Activated CD8-positive, alpha-beta memory T cell treated with anti-CD3 and anti-CD28 coated beads, Interleukin-2, amount 10 ng/mL, durations not matched to agents 7 days and 5 days (primary cell): ENCODE measurements at places on chromosomes 7 and 10. TPM values are rescaled to one million over a fixed set of nuclear protein-coding genes. Genes with fewer than 3 reads are reported as not detected.

DNA sequence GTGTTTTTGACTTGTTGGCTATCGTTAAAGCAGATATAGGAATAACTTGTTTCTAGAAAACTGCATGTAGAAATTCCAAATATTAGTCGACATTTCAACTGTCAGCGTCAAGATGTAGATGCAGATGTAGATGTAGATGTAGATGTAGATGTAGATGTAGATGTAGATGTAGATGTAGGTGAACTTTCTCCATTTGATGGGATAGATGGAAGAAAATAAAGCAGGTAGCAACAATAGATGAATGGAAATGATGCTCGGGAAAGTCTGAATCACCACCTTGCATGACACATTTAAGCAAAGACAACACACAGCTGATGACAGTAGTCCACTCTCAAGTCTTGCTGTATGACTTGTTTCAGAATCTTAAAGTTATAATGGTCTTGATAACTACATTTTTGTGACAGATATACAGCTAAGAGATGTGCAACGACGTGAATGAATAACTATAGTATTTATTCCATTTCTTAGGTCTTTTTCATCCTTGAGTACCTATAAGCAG, 53.5 kb downstream of the SND1 start:
- no peaks in the 10 kb centered on the region for H3K4me1 ChIP-seq
- no peak for DNase-seq
- no peaks in the 10 kb centered on the region for H3K27me3 ChIP-seq
- no peak overlapping the region for H3K4me3 ChIP-seq
- H3K27ac ChIP-seq, result no peak overlapping the region

TES gene
- total RNA-seq, result 98.5 TPM

DNA sequence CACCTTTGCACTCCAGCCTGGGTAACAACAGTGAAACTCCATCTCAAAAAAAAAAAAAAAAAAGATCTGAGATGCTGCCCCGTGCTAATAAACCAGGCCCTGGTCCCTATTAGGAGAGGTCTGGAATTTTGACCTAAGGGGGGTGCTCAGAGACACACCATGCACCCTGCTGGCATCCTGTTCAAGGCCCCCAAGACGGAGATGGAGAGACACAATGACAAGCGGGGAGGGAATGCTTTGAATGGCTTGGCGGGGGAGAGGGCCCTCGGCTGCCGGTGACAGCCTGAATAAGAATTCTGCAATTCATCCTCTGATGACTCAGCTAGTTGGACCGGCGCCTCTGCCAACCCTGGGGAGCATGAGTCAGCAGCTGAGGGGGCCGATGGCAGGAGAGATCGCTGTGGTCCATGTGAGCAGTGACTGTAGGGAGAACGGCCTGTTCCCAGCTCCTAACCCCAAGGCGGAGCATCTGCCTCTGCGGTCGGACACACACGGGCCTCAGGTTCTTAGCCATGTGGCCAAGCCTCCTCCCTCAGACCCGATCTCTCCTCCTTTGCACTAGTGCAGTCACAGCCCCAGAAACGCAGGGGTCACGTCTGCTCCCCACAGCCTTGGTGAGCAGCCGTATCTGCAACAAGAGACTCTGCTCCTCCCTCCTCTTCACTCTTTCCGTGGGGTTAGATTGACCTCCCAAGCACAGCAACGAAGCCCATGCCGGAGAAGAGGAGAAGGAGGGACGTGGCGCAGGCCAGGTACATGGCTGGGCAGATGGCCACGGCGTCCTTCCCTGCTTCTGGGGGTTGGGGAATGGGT, 14.9 kb downstream of the TRIM56 start:
- no peak overlapping the region for H3K4me3 ChIP-seq
- H3K27me3 ChIP-seq, result peaks cover 31% of the 10 kb centered on the region
- H3K36me3 ChIP-seq, result no peaks in the 10 kb centered on the region
- H3K27ac ChIP-seq, result no peak overlapping the region

EPO gene
- total RNA-seq, result not detected

DNA sequence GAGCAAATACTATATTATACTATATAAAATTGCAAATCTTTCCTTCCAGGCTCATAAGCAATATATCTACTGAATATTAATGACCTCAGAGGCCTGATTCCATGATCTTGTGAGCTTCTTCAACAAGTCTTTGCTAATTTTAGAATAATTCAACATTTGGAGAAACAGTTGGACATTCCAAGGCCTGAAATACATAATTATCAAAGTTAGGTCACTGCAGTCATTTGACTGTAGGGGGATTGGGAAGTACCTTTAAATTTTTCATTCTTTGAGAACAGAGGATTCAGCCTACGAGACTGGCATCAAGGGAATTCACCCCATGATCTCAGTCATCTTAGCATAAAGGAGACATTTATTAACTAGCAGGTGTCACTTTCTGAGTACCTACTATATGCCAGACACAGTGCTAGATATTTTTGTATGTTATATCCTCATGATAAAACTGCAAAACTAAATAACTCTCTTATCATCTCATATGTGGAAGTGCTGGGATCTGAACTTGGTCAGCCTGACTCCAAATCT, 85.4 kb downstream of the DOCK4 start:
- no peaks in the 10 kb centered on the region for H3K36me3 ChIP-seq
- H3K27me3 ChIP-seq, result peaks cover 16% of the 10 kb centered on the region

DNA sequence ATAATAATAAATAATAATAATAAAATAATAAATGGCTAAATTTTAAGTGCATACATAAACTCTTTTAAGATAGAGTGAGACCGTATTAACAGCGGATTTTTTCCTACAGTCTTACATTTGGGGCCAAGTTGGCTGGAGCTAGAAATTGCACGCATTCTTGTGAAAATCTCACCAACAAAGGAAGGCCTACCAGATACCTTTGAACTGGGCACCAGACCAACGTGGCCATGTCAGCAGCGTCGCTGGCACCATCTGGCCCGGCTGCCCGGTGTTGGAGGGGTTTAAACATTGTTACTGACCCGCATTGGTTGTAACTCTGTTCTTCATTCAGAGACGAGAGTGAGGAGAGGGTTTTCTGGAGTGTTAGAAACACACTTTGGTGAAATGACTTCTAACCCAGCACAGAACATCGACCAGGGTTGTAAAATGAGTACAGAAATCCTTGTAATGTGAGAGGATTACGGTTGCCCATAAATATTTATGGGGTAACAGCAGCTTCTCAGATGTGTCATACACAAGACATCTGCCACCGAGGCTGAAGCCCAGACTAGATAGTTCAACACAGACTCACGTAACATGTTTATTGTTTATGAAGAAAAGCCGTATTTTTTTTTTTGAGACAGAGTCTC, 34.6 kb upstream of the UNCX start:
- H3K27me3 ChIP-seq, result peaks cover 14% of the 10 kb centered on the region
- H3K4me3 ChIP-seq, result no peak overlapping the region
- no peaks in the 10 kb centered on the region for H3K36me3 ChIP-seq
- peaks cover 4% of the 10 kb centered on the region for H3K4me1 ChIP-seq
- no peak for DNase-seq
- no peak overlapping the region for H3K27ac ChIP-seq

GRCh38 chr7:137080516-137081203, 212.2 kb downstream of the CHRM2 start:
- no peaks in the 10 kb centered on the region for H3K4me1 ChIP-seq
- no peaks in the 10 kb centered on the region for H3K36me3 ChIP-seq
- H3K27ac ChIP-seq, result no peak overlapping the region

DNA sequence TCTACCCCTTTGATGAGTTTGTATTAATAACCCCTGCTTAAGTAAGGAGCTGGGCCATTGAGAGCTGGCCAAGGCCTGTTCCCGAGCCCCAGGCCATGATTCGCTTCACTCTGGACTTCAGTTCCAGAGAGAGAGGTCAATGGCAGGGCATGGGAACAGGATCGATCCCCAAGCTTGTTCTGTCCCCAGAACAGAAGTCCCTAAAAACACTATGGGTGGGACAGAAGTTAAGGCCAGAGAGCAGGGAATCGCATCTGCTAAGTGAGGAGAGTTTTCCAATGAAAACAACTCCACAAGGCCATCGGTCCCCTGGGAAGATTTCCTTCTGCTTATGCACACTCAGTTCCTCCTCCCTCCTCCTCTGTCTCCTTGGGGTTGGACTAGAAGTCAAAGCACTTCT, 159.6 kb downstream of the LSM5 start:
- H3K36me3 ChIP-seq, result no peaks in the 10 kb centered on the region
- no peaks in the 10 kb centered on the region for H3K4me1 ChIP-seq
- no peaks in the 10 kb centered on the region for H3K27me3 ChIP-seq
- no peak overlapping the region for H3K27ac ChIP-seq

MRC1 gene
- total RNA-seq, result 0.05 TPM

DNA sequence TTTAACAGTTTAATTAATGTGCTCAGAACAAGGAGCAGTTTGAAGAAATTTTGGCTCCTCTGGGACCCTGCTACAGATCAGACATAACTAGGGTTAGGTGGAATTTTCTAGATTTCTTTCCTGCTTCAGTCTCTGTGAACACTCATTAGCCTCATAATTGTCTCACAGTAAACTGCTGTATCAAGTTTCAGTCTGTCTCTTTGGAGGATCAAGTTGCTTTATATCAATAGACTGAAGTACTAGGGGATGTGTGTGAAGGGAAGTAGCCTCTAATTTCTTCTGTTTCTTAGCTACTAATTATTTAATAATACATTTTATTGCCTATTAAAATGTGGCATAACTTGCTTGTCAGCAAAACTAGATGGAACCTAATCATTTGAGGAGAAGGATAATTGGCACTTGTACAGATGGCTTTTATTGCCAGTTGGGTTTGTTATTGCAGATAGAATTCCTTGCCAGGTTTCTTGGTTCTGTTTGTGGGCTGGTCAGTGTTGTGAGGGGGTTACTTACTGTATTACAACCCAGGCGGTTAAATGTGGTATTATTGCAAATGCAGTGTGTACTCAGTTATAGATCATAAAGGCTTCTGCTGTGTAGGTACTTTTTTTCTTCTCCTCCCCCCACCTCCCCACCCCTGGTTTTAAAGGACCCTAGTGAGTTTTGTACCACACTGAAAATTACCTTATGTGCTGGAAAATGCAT, 758.0 kb downstream of the AUTS2 start:
- H3K4me3 ChIP-seq, result no peak overlapping the region
- H3K4me1 ChIP-seq, result peaks cover 2% of the 10 kb centered on the region
- no peak for DNase-seq
- H3K36me3 ChIP-seq, result no peaks in the 10 kb centered on the region
- H3K27me3 ChIP-seq, result no peaks in the 10 kb centered on the region
- H3K27ac ChIP-seq, result no peak overlapping the region

- no peaks in the 10 kb centered on the region for H3K4me1 ChIP-seq
- DNase-seq, result no peak
- peaks cover 2% of the 10 kb centered on the region for H3K36me3 ChIP-seq
- H3K27me3 ChIP-seq, result peaks cover 17% of the 10 kb centered on the region
These were observed 27.1 kb downstream of the ACSM6 start for GRCh38 chr10:95221124-95221523.

DNA sequence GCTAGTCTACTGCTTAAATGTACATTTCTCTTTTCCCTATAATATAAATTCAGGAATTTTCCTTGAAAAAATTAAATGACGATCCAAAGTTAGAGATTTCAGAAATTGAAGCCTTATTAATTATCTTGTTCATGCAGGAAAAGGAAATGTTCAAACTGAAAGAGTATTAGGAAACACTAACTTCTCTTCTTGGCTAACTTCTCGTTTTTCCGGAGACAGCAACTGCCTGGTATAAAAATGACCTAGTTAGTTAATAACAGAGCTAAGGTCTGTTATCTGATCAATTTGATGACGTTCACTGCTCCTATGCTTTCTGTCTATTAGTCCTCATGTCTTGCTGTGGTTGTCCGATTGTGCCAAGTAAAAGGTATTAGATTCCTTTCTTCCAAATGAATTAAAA, 212.5 kb downstream of the DGKB start:
- DNase-seq, result no peak
- no peaks in the 10 kb centered on the region for H3K4me1 ChIP-seq
- H3K27ac ChIP-seq, result no peak overlapping the region
- H3K4me3 ChIP-seq, result no peak overlapping the region
- H3K36me3 ChIP-seq, result no peaks in the 10 kb centered on the region
